HFF-Myc (cell line): ENCODE measurements at places on chromosomes 12 and 14.

DNA sequence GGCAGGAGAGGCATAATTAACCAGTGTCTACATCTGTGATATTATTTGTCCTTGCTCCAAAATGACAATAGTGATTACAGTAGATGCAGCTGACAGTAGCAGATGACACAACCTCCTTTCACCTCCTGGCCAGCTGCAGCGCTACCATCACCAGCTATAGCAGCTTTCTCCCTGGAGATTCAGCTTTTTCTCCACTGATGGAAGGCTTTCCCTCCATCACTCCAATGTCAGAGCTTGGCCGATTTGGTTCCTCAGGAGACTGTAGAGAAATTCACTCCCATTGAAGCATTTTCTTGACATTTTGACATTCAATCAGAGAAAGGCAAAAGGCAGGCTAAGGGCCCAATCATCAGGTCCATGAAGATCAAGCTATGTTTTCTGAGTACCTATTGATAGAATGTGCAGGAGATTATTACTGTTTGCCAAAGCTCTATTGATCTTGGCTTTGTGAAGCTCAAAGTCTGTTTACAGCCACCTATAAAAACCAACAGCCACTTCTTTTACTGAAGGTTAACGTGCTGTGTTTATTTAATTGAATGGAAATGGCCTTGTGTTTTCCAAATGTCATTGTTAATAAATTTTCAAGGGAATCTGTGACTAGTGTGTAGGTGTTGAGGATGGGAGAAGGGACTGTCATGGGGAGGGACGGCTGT is 785.1 kb downstream of the DIO2 start:
- no peak for DNase-seq

- no peak for DNase-seq
These were observed 1.4 kb upstream of the ARHGEF40 start for GRCh38 chr14:21068521-21069387.

- no peak for DNase-seq
These were observed 5.0 kb downstream of the CEBPE start for GRCh38 chr14:23114120-23114458.

DNA sequence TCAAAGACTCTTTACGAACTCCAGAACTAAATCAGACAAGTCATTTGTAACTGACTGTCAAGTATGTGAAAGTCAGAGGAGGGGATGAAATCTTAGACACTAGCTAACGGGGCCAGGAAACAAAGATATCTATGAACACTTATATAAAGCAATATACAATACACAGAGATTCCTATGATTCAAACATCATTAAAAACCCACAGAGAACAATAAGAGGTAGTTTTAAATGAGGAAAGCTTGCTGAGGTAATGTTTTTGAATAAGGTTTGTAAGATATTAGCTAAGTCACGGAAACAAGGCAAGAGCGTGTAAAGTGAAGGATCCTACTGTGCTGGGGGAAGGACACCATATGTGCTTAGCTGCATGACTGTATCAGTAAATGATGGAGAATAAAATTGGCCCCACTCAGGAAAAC is 36.7 kb downstream of the SAV1 start:
- no peak for DNase-seq

GRCh38 chr14:47526591-47527244 is 148.7 kb downstream of the MDGA2 start:
- DNase-seq, result no peak

GRCh38 chr14:84657911-84658310 is 872.0 kb upstream of the FLRT2 start:
- no peak for DNase-seq

GRCh38 chr14:101587441-101587911 is 26.2 kb downstream of the DIO3 start:
- DNase-seq, result no peak

- DNase-seq, result no peak
These were observed 29.0 kb upstream of the PLEKHG7 start for GRCh38 chr12:92673756-92674155.

DNA sequence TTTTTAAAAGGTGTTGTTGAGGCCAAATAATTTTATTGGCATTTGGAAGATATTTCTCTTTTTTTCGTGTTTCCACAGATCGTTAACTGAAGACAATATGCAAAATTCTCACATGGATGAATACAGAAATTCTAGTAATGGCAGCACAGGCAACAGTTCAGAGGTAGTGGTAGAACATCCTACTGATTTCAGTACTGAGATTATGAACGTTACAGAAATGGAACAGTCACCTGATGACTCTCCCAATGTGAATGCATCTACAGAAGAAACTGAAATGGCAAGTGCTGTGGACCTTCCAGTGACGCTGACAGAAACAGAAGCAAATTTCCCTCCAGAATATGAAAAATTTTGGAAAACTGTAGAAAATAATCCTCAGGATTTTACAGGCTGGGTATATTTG is 11.2 kb downstream of the PRPF39 start:
- DNase-seq, result no peak

GRCh38 chr12:69913526-69913925 is 88.5 kb downstream of the MYRFL start:
- no peak for DNase-seq

DNA sequence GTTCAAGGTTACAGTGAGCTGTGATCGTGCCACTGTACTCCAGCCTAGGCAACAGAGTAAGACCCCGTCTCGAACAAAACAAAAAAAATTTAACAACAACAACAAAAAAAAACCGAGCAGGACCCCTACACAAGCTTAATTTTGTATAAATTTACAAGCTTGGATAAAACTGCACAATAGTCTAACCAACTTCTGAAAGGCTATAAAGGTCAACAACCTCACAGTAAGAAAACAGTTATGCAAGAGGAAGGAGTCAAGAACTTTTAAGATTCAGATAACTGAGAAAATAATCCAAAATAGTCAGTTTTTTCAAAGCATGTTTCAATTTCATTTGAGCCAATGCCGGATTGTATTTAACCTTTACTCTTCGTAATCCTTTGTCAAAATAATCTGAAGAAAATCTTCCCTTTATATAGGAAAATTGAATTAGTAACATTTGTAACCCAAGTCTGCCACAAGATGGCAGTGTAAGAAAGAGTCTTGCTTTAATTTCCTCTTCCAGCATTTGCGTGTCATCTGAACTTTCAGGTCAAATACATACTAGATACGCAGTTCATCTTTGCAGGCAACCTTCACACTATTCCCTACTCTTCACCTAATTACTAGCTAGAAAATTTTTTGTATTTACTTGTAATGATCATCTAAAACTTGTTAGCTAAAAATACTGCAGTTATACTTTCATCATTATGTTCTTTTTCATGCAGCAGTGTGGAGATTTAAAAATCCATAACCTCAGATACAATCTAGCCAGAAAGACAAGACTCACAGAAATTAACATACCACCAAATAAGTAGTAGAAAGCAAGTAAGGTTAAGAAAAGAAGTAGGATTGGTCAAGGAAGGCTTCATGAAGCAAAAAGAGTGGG is 5.8 kb downstream of the CCNB1IP1 start:
- DNase-seq, result peak; percentile 38

GRCh38 chr12:125463386-125463785 is 398.2 kb downstream of the AACS start:
- no peak for DNase-seq

DNA sequence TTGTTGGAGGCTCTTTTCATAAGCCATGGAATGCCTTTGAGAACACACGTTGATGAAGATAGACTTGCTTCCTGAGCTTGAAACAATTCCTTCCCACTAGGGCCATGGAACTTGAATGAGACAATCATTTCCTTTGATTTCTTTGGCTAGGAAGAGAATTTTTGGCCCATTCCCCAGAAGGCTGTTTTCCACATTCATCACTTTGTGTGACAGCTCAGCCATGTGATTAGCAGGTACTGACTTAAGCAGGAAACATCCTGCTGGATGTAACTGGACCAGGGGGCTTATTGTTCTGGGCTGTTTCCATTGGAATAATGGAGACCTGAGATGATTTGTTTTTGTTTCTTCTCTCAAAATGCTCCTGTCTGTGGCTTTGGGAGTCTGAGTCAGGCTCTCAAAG is 469.8 kb upstream of the SEL1L start:
- DNase-seq, result no peak

- DNase-seq, result no peak
These were observed 45.4 kb downstream of the NKX2-1 start for GRCh38 chr14:36474593-36474992.

DNA sequence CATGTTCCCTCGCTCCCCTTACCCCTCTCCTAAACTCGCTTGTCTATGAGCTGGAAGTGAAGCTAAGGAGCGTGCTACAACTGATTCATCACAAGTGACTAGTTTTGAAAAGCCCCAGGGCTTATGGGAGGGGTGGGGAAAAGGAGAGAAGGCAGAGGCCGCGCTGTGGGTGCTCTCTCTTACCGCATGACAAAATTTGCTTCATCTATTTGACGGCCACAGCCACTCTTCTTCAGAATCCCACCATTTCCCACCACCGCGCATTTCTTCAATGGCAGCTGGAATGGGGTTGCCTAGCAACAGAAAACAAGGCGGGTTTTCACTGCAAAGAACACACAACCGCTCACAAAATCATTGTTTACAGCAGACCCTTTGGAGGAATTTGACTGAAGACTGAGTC is 79.4 kb downstream of the ST8SIA1 start:
- DNase-seq, result no peak

DNA sequence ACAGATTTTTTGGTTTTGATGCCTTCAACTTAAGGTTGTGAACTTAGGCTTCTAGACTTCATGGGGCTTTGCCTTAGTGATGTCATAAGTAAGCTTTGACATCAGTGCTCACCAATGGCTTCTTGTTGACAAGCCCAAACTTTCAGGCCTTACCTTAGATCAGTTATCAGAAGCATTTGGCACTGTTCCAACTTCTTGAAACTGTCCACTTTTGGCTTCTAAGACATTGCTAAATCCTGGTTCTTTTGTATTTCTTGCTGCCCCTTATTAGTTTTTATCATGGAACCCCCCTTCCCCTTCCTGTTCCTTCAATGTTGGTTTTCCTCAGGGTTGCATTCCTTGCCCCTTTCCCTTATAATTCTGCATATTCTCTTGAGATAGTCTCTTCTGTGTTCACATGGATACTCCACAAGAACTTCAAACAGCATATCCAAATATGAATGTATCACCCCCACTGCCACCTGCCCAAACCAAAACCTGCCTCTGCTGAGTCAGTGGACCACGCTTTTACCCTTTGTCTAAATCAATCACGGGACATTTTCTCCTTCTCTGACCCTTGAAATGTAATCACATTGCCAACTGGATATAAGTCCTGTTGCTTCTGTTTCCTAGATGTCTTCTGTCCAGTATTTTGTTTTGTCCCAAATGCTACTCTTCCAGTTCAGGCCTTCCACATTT is 7.9 kb downstream of the PFKM start:
- no peak for DNase-seq

DNA sequence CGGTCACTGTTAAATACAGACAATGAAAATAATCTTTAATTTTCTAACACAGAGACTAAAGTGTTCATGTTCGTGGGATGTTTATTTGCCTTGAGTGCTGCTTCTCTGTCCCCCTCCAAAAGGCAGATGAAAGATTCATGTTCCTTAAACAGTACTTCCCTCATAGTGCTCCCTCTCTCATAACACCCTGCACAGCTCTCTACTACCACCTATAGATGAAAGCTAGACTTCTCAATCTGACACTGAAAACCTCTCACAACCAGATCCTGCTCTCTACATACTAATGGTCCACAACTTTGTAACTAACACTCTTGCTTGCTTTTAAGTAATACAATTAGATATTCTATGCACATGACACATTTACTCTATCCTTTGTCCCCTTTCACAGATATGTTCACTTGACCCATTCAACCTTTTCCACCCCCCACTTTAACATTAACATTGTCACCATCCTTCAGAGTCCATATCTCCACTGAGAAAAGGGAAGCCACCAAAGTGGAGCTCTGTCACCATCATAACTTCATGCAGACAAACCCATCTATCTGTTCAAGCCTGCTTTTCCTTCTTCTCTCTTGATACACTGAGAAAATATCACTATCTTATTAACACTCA is 266.4 kb upstream of the USP15 start:
- DNase-seq, result peak; percentile 0

DNA sequence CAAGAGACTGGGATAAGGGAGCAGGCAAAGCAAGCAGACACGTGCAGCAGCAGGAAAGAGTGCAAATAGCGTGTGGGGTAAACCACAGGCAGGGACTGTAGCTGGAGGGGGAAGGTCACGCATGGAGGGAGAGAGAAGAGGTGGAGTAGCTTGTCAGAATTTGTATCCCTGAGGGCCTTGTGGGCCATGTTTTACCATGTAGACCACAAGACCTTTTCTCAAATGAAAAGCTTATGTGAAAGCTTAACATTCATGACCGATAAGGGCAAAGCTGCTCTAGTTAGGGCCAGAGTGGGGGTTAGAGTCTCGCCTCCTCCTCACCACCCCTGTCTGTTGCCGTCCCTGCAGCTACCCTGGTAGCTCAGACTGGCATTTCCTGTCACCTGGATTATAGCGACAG is 152.9 kb upstream of the E2F7 start:
- no peak for DNase-seq

DNA sequence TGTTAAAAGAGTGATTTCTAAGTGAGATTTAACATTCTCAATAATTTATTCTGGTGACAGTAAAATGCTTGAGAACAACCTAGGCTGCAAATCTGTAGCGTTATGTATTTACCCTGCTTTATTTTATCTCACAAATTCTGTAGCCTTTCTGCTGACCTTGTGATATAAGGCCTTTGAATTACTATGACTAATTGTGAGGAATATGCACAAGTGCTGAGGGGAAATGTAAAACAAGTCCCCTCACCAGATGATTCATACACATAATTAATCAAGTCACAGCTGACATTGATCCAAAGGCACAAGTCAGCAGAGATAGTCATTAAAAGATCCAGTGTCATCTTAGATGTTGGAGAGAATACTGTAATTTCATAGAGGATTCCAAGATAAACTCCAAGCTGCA is 992.7 kb upstream of the USP15 start:
- no peak for DNase-seq

- DNase-seq, result no peak
These were observed 17.9 kb upstream of the DCAF5 start for GRCh38 chr14:69170839-69171238.

- DNase-seq, result no peak
These were observed 556.7 kb upstream of the FBXO33 start for GRCh38 chr14:39988939-39989338.

GRCh38 chr12:42871816-42872215 is 282.3 kb upstream of the PRICKLE1 start:
- no peak for DNase-seq

DNA sequence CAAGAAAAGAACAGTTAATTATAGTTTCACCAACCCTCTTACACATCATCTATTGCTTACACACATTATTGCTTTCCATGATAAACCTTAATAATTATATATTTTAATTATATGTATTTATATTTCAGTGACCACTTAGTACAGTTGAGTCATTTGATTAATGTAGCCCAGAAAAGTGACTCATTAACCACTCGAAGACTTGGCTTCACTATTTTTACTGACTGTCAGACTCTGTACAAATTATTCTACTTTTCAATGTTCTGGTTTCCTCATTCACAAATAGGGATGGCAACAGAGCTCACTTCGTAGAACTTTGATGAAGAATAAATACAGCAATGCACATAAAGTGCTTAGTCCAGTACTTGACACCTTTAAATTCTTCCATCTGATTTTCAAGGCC is 98.3 kb downstream of the CFAP54 start:
- no peak for DNase-seq
